Esophagus squamous epithelium (tissue), 5 donors: ENCODE measurements at places on chromosomes 3 and 15.

GRCh38 chr15:57330619-57331340 lies 45.5 kb upstream of the CGNL1 start:
- no peaks in the 10 kb centered on the region for H3K36me3 ChIP-seq
- H3K4me1 ChIP-seq = peaks cover 8% of the 10 kb centered on the region

DNA sequence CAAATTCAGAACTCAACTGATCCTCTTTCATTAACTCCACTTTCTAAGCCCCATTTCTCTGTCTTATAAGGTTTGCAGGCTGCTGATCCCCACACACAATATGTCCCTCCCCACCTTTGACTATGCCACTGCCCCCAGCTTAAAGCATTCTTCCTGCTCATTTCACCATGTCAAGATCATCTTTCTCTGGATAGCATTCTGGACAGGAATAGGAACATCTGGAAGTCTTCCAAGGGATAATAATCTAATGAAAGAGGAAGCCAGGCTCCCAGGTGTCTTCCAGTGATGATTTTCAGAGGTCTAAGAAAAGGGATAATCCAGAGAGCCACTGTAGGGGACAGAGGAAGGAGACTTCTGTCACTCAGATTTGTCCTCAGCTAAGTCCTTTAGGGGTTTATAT lies 54.6 kb upstream of the GALNT15 start:
- no peak for DNase-seq
- H3K27ac ChIP-seq = no peak overlapping the region
- no peaks in the 10 kb centered on the region for H3K27me3 ChIP-seq
- no peak overlapping the region for H3K4me3 ChIP-seq
- no peaks in the 10 kb centered on the region for H3K36me3 ChIP-seq

GRCh38 chr3:141425523-141426233 lies 57.4 kb downstream of the ZBTB38 start:
- H3K36me3 ChIP-seq = peaks cover 8% of the 10 kb centered on the region
- no peak for DNase-seq
- H3K4me3 ChIP-seq = no peak overlapping the region
- H3K27ac ChIP-seq = peak overlapping the region; percentile 68
- peaks cover 10% of the 10 kb centered on the region for H3K4me1 ChIP-seq
- no peaks in the 10 kb centered on the region for H3K27me3 ChIP-seq

DNA sequence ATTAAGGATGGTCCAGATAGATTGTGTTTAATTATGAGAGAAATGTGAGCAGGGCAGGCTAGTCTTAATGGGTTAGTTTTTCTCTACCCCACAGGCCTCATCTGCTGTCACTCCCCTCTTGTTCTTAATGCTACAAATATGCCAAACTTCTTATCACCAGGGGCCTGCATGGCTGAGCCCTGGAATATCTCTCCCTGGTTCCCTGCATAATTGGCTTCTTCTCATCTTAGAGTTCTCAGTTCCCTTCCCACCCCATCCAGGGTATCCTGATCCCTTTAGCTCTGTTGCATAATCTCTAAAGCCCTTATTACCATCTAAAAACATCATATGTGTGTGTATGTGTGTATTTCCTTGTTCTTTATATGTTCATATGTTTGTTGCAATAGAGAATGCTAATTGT lies 279.6 kb downstream of the LSAMP start:
- H3K36me3 ChIP-seq = no peaks in the 10 kb centered on the region
- no peak overlapping the region for H3K4me3 ChIP-seq
- H3K27me3 ChIP-seq = no peaks in the 10 kb centered on the region
- no peak overlapping the region for H3K27ac ChIP-seq
- H3K4me1 ChIP-seq = no peaks in the 10 kb centered on the region

DNA sequence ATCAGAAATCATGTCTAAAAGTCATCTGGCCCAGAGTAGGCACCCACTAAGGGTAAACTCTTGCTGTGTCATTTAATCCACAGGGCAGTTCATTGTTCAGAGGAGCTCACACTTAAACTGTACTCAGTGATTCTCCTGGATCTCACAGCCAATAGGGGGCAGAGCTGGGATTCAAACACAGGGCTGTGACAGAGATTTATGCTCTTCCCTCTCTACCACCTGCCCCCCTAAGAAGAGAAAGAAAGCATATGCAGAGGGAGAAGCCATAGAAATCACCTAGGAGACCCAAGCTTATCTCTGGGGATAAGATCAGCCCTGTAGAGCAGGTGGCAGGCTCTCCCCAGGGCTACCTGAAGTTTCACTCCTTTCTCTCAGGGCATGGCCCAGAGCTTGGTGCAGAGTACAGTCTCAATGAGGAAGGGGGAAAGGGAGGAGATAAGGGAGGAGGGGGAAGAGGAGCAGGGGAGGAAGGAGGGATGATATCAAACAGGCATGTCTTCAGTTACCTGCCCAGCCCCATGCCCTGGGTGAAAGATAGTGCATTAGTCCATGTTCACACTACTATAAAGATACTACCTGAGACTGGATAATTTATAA lies 51.8 kb upstream of the ADPGK start:
- H3K4me3 ChIP-seq = no peak overlapping the region
- H3K4me1 ChIP-seq = no peaks in the 10 kb centered on the region
- no peak overlapping the region for H3K27ac ChIP-seq
- H3K27me3 ChIP-seq = peaks cover 2% of the 10 kb centered on the region
- DNase-seq = no peak

DNA sequence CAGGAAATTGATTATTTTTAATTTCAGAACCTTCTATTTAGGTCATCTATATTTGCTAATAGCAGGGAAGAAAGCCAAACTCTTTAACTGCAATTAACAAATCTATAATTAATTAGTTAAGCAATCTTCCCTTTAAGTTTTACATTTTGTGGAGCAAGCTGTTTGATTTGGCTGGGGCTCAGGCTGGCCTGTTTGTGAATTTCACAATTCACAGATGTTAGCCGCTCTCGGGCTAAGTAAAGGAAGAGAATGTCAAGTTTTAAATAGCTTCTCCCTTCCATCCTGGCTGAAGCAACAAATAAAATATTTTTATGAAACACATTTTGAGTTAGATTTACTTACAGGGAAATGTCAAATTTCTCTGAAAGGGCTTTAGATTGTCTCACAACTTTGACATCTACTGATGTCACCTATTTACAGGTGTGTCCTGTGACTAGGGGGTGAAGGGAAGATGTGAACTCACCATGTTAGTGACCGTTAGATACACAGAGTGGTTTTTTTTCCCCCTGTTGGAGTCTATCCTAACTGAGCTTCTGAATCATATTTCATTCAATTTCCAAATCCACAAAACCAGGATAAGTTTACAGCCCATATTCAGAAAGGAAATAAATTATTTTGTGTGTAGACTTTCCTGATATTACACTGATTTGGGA lies 1.3 kb upstream of the TP63 start:
- no peak for DNase-seq
- H3K4me1 ChIP-seq = peaks cover 8% of the 10 kb centered on the region
- H3K4me3 ChIP-seq = no peak overlapping the region
- no peaks in the 10 kb centered on the region for H3K27me3 ChIP-seq

GRCh38 chr15:92166029-92166428 lies 227.7 kb upstream of the ST8SIA2 start:
- no peak overlapping the region for H3K27ac ChIP-seq
- DNase-seq = no peak
- H3K27me3 ChIP-seq = no peaks in the 10 kb centered on the region
- H3K4me1 ChIP-seq = no peaks in the 10 kb centered on the region

GRCh38 chr3:177194299-177194698 lies 3.0 kb downstream of the TBL1XR1 start:
- peaks cover 41% of the 10 kb centered on the region for H3K4me1 ChIP-seq
- DNase-seq = no peak
- no peak overlapping the region for H3K4me3 ChIP-seq
- H3K27ac ChIP-seq = peak overlapping the region; percentile 100
- no peaks in the 10 kb centered on the region for H3K27me3 ChIP-seq
- H3K36me3 ChIP-seq = no peaks in the 10 kb centered on the region

GRCh38 chr15:63474810-63475316 lies 29.5 kb upstream of the USP3 start:
- no peak for DNase-seq
- H3K27ac ChIP-seq = peak overlapping the region; percentile 41
- no peaks in the 10 kb centered on the region for H3K27me3 ChIP-seq
- H3K4me1 ChIP-seq = peaks cover 48% of the 10 kb centered on the region
- H3K4me3 ChIP-seq = no peak overlapping the region

GRCh38 chr3:69386556-69387385 lies 883 bp upstream of the FRMD4B start:
- H3K36me3 ChIP-seq = no peaks in the 10 kb centered on the region
- peak overlapping the region; percentile 46 for H3K4me3 ChIP-seq
- peaks cover 4% of the 10 kb centered on the region for H3K4me1 ChIP-seq
- no peak for DNase-seq
- no peak overlapping the region for H3K27ac ChIP-seq

DNA sequence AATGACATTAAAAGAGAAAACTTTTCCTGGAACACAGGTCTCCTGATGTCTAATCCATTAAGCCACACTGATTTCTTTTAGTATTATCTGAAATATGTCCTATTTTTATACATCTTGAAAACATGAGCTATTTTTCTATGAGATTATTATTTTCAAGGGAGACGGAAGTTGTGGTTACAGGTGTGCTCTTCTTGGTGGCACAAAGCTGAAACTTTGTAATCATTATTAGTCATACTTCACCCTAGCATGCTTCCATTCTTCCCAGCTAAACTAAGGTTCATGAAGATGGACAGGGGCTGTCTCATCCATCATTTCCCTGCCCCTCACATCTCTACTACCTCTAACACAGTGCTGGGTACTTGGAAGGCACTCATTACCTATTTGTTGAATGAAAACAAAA lies 85.6 kb upstream of the POU1F1 start:
- H3K27ac ChIP-seq = no peak overlapping the region
- no peaks in the 10 kb centered on the region for H3K27me3 ChIP-seq
- peaks cover 11% of the 10 kb centered on the region for H3K4me1 ChIP-seq

DNA sequence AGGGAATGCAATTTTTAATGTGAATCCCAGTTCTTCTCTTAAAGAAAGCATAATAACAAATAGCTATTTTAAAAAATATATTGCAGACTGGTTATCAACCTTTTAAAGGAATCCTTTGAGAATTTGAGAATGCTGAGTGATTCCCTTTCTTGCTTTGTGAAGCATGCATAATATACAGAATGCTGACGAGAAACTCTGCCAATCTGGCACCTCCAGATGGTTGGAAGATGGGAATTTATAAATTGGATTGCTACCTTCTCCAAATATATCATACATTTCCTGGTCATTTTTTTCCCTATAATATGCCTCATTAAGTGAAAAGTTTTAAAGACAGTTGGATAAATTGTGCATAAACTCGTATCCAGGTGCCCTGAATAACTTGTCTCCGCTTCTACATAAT lies 333.9 kb upstream of the ARPP21 start:
- no peak for DNase-seq
- no peaks in the 10 kb centered on the region for H3K27me3 ChIP-seq
- H3K4me3 ChIP-seq = no peak overlapping the region
- H3K27ac ChIP-seq = no peak overlapping the region
- no peaks in the 10 kb centered on the region for H3K36me3 ChIP-seq
- H3K4me1 ChIP-seq = no peaks in the 10 kb centered on the region

- H3K27ac ChIP-seq = no peak overlapping the region
- H3K36me3 ChIP-seq = peaks cover 20% of the 10 kb centered on the region
- H3K27me3 ChIP-seq = no peaks in the 10 kb centered on the region
- H3K4me1 ChIP-seq = peaks cover 17% of the 10 kb centered on the region
- no peak for DNase-seq
- no peak overlapping the region for H3K4me3 ChIP-seq
These were observed 33.6 kb downstream of the PLSCR4 start for GRCh38 chr3:146217324-146217723.

DNA sequence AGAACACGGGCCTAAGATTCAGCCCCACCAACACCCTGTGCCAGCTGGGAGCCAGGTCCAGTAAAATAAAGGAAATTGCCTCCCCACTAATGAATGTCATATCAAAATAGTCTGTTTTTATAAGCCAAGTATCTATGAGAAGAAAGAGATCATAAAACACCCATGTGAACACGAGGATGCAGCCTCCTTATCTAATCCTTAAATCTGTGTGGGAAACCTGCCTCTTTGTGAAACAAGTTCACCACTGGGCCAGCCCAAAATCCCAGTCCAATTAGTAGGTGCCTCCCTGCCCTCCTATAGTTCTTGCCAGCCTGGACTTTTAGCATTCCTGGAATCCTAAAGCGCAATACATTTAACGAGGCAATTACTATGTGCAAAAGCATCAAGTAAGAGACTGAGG lies 42.0 kb downstream of the SCAPER start:
- no peak for DNase-seq
- H3K4me1 ChIP-seq = no peaks in the 10 kb centered on the region
- no peaks in the 10 kb centered on the region for H3K27me3 ChIP-seq
- no peak overlapping the region for H3K27ac ChIP-seq
- H3K36me3 ChIP-seq = no peaks in the 10 kb centered on the region

GRCh38 chr15:65375871-65376607 lies 1.8 kb downstream of the IGDCC3 start:
- no peak overlapping the region for H3K27ac ChIP-seq
- DNase-seq = no peak
- no peak overlapping the region for H3K4me3 ChIP-seq
- peaks cover 25% of the 10 kb centered on the region for H3K4me1 ChIP-seq
- no peaks in the 10 kb centered on the region for H3K36me3 ChIP-seq

DNA sequence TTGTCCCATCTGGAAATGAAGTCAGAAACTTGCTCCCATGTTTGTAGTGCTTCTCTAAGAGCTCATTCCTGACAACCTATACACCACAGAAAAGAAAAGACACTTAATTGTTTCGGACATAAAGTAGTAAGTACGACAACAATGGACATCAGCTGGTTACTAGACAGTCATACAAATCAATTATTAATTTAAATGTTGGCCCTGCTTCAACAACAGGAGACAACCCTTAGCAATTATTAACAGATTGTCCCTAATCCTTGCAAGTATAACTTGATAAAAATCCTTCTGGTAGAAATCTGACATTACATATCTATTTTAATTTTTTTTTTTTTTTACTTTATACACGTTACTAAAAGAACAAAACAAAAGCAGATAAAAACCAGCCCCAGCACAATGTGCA lies 29.8 kb downstream of the ERICH6 start:
- H3K27me3 ChIP-seq = no peaks in the 10 kb centered on the region
- no peak overlapping the region for H3K4me3 ChIP-seq
- H3K27ac ChIP-seq = no peak overlapping the region
- H3K4me1 ChIP-seq = no peaks in the 10 kb centered on the region
- no peak for DNase-seq
- no peaks in the 10 kb centered on the region for H3K36me3 ChIP-seq

- H3K4me1 ChIP-seq = peaks cover 71% of the 10 kb centered on the region
- H3K27ac ChIP-seq = peak overlapping the region; percentile 100
- DNase-seq = no peak
- H3K36me3 ChIP-seq = no peaks in the 10 kb centered on the region
- no peaks in the 10 kb centered on the region for H3K27me3 ChIP-seq
These were observed 3.6 kb downstream of the FOXP1 start for GRCh38 chr3:71579935-71580406.

DNA sequence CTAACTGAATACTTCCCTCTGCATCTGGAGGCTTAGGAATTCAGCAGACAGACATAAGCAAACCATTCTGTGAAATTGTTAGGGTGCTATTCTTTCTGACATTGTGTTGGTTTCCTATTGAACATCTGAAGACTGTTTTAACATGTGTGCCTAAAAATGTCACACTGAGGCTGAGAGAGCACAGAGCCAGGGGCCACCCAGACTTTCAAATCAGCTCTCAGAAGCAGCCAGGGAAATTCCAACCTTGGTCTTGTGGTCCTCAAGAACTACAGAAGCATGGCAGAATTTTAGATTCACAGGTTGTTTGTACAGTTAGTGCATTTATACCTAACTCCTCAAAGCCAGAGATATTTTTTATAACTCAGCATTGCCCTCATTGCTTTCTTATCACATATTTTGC lies 929.2 kb upstream of the CFAP20DC start:
- H3K4me1 ChIP-seq = no peaks in the 10 kb centered on the region
- no peaks in the 10 kb centered on the region for H3K36me3 ChIP-seq
- no peak for DNase-seq
- no peak overlapping the region for H3K4me3 ChIP-seq
- no peak overlapping the region for H3K27ac ChIP-seq
